Stimulated activated CD4-positive, alpha-beta T cell treated with anti-CD3 and anti-CD28 coated beads, TNF-alpha, amount 100 ng/mL, for 1 hour (primary cell): ENCODE measurements at places on chromosomes 16 and 17.

DNA sequence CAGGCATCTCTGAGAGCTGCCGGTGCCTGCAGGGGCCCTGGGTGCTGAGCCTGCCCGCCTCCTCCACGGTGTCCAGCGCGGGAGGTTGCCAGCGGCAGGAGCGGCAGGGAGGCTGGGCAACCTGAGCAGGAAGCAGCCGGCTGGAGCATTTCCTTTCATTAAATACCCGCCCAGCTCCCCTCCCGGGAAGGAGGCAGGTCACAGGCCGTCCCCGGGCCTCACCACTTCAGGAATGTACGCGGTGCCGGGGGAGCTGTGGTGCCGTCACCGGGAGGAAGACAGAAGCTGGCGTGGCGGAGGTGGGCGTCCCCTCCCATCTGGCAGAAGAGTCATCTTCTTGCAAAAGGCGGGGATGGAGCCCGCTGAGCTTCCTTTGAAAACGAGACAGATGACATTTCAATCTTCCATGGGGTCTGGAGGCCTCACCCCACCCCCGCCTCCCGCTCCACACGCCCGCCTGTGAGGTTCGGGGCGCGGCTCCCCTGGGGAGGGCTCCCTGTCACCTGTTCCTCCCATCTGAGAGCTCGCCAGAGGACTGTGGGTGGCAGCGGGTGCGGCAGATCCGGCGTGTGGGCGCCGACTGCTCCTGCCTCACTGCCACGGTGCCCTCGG lies 16.0 kb downstream of the SOX8 start:
- DNase-seq = peak; percentile 39

DNA sequence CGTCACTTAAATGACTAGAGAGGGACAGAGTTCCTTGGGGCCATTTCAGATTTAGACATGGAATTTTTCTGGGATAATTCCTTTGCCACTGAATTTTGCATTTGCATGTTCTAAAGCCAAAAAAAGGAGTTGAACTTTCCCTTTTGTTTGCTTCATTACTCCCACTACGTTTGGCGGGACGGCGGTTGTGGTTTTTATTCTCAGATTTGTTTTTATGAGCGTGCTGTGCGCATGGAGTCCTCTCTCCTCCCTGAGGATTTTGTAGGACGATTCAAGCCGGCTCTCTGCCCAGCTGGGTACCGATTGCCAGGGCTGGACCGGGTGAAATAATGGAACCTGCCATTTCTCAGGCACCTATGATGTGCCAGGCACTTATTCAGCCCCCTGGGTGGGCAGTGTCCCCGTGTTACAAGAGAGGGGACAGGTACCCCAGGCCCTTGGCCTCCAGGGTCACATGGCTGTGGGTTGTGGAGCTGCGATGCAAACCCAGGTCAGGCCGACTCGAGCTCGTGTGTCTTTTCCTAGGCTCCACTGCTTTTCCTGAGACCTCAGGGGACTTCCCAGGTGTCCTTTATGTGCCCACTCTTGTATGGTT lies 18.8 kb downstream of the CMIP start:
- no peak for DNase-seq

GRCh38 chr17:30532871-30533270 lies 55.7 kb downstream of the GOSR1 start:
- DNase-seq = no peak

GRCh38 chr17:48068491-48068961 lies 20.4 kb downstream of the NFE2L1 start:
- no peak for DNase-seq

- DNase-seq = no peak
Measured at GRCh38 chr16:80347900-80348299, 192.9 kb upstream of the DYNLRB2 start.

GRCh38 chr17:34584805-34585416 lies 5.5 kb downstream of the TMEM132E start:
- no peak for DNase-seq

DNA sequence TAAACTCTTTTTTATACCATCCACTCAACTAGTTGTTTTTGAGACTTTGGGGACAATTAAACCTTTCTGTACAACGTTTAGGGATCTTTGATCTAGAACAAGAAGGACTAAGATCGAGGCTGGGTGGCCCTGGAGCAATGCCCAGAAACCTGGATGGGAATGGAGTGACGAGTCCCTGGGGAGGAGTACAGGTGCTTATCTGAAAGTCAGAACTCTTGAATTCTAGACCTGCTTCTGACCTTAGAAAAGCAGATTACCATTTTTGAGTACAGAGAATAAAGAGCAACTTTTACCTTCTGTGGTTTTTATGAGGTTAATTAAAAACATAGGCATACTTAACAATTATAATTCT lies 17.8 kb downstream of the UBE2Z start:
- DNase-seq = no peak

DNA sequence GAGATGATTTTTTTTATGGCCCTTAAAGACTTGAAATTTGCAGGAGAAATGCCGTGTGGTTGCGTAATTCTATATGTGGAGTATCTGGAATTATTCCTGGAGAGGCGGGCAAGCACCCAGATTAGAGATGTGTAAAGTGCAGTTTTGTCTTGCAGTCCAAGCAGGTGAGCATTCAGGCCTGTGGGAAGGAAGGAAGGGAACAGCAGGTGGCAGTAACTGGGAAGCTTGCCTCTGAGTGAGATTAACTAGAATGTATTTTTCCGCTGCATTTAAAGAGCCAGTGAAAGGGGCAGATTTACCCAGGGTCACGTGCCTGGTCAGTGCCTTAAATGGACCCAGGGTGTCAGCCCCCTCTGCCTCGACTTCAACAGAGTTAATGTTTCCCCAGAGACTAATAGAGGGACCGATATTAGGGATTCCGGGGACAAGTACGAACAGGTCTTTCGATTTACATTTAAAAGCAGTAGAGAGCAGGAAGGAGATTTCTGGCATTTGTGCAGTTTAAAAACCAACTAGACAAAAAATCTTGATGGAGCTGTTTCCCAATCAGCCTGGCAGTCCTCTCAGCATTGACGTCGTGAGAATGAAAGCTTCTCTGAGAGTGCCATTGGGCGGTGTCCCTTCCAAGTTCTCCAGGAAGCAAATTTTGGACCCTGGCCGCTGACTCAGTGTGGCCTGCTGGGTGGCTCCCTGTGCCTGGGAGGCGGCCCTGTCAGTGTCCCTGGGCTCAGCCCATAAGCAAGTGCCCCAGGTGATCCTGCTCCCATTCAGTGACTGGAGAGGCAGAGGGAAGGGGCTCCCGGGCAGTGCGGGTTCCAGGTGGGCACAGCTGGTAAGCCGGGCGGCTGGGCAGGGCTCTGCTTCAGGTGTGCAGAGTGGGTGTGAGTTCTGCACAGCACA lies 38.2 kb downstream of the KSR1 start:
- DNase-seq = no peak

GRCh38 chr17:75854881-75855309 lies 240 bp downstream of the WBP2 start:
- no peak for DNase-seq

- DNase-seq = no peak
Measured at GRCh38 chr16:24773771-24774427, 44.4 kb downstream of the TNRC6A start.

GRCh38 chr17:67841992-67842391 lies 16.7 kb downstream of the BPTF start:
- no peak for DNase-seq

GRCh38 chr16:89020068-89020924 lies 43.3 kb upstream of the CBFA2T3 start:
- no peak for DNase-seq

- DNase-seq = no peak
Measured at GRCh38 chr16:70692873-70693671, 7.2 kb upstream of the MTSS2 start.

DNA sequence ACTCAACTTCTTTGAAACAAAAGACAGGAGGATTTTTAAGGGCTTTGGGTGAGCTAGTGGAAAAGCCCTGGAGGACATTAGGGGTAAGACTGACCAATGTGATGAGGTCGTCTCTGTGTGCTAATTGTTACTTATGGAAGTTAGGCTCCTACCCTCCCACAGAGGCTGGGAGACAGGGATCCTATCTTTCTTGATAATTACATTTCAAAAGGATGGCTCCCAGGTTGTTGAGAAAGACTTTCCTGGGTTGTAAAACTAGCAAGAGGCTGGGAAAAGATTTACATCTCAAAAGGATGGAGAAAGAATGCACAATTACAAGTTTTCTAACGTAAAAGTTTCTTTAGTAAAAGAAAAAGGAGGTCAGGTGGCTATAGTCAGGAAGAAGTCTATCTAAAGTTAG lies 605.8 kb upstream of the GOT2 start:
- no peak for DNase-seq

DNA sequence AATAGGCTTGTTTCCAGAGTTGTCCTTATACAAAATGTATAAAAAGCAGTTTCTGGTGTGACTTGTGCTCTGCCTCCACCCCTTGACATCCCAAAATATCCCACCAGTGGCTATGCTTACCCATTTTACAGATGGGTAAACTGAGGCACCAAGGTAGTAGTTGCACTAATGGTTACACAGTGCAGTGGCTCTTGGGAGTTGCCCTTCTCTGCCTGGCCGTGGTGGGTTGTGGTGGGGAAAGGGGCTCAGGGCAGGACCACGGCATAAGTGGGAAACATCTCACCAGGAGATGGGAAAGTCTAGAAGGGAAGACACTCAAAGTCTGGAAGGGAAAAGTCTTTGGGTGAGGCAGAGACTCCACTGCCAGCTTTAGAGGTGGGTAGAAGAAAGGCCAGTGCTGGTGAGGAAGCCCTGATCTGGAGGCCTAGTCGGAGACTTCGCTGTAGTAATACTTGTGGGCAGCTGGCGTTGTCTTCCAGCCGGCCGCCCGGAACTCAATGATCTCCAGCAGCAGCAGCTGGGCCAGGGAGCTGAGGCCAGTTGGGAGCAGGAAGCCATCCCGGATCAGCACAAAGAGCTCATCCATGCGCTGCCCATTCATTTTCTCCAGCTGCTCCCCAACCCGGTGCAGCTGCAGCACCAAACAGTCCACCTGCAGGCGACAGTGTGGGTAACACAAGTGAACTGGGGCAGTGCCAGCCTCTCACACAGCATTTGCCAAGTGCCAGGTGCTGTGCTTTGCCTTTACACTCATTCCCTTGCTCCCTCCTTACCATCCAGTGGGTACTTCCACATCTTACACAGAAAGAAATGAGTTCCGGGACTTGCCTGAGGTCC lies 4.5 kb downstream of the MIF4GD start:
- DNase-seq = no peak

GRCh38 chr17:82086941-82087906 lies 10.8 kb downstream of the FASN start:
- DNase-seq = no peak

DNA sequence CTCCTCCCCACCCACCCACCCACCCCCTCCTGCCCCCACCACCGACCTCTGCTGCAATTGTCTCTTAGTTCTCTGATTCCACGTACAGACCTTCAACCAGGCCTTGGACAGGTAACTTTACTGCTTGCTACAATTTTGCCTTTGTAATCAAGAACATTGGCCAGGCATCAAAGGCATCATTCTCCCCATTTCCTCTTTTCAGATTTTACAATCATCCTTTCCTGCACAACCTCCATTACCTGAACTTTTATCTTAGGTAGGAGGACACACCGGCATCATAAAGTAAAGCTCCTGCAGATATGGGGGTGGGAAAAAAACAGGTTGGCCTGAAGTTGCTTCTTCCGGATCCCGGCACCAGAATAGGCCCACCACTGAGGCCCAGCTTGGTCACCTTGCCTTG lies 25.7 kb upstream of the SUPT4H1 start:
- DNase-seq = no peak

GRCh38 chr17:8552577-8553320 lies 77.8 kb downstream of the MYH10 start:
- DNase-seq = no peak

- no peak for DNase-seq
Measured at GRCh38 chr17:17719966-17720543, 38.8 kb downstream of the RAI1 start.

DNA sequence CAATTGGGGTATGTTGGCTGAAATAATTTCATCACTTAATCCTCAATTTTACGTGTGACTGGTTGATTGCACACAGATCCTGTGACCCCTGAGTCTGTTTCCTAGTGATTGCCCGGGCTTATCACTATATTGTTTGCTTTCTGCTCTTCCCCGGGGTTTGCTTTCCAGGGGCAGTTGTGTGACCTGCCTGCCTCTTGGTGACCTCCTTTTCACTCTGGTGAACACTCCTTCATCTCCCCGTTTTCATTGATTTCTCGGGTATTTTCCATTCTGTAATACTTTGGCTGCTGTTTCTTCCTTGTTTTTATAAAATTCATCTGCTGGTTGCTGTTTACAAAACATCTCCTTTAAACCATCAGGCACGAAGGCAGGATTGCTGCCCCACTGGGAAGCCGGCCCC lies 36.0 kb downstream of the NTN1 start:
- DNase-seq = no peak

GRCh38 chr17:56593646-56594319 lies at the start of gene NOG:
NOG (plus strand) TSS chr17:56593699; CDS start chr17:56594224, 525 bp downstream.
- no peak for DNase-seq

- no peak for DNase-seq
Measured at GRCh38 chr17:55612691-55613141, 101.5 kb upstream of the SMIM36 start.

DNA sequence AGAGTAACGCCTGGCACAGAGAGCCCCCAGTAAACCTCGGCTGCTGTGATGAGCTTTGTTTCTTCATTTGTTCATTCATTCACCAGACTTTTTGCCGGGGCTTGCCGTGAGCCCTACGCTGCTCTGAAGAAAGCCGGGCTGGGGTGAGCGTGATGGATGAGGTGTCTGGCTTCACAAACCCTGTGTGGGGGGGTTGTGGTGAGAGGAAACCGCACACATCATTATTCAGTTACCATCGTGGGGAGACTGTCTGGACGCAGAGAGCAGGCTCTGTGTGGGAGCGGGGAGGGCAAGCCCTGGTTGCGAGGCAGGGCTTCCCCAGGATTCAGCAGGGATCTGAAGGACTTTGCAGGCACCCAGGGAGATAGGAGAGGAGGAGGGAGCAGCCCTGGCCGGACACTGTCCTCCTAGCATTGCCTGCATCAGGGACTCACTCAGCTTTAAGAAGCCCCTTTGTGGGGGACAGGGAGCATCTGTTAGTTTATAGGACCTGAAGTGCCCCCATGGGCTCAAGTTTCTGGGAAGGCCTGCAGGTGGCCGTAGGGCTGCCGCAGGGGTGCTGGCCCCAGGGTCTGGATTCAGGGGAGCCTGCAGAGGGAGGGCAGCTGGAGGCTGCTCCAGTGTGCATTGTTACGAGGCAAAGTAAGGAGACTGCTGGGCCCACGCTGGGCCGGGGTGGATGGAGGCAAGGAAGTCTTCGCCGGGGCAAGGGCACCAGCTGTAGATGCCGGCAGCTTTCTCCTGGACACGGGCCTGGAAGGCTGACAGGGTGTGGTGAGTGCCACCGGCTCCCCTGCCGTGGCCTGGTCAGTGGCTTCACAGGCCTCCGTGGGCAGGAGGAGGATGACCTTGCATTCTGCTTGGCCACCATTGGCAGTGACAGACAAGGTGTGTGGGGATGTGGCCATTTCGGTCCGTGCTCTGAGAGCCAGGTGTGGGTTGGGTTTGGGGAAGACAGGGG lies 334.5 kb downstream of the SEC14L1 start:
- DNase-seq = peak; percentile 51

DNA sequence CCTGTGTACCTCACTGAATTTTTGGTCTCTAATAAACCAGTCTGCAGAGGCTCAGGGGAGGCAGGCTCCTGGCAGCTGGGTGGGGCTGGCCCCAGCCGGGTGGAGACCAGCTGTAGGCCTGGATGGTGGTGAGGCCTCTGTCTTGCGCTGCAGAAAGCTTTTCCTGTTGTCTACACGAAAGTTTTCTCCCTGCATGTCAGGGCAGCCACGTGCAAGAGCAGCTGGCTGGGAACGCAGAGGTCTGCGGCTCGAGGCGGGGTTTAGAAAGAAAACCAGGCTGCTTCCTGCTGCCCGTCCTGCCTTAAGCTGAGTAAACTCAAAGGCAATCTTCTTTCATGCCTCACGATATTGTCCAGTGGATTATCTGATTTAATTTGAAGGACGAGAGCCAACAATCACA lies 2.4 kb downstream of the SERPINF1 start:
- peak; percentile 42 for DNase-seq
